HS-27A (cell line): ENCODE measurements at places on chromosomes 11 and 22.

DNA sequence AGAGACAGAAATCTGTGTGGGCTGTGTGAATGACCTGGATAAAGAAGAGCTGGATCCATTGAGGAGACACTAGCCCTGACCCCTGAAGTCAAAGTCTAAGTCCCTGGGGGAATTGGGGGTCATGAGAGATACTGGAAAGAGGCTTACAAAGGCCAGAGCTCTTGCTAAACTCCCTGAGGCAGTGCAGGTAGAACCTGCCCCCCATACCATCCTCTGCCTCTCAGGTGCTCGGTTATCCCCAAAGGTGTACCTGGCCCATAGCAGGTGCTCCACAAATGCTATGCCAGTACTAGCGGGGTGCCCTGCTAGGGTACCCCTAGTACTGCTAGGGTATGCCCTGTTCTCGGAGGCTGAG is 19.1 kb upstream of the SCARF2 start:
- DNase-seq = no peak

DNA sequence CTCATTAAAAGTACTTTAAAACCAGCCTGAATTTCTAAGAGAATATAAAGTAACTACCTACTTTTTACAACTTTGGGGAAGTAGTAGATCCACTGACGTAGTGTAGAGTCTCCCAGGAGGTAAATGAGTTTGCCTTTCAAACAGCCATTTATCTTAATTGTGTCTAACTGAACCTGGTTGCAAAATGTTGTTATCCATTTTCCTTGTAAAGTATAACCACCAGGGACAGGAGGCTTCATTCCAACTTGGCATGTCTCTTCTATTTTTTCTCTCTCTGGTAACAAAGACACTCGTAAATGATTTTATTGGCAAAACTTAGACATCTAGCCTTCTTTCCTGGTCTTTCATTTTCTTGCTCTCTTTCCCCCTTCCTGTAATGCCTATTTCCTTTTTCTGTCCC is 36.9 kb downstream of the NXPE1 start:
- no peak for DNase-seq

DNA sequence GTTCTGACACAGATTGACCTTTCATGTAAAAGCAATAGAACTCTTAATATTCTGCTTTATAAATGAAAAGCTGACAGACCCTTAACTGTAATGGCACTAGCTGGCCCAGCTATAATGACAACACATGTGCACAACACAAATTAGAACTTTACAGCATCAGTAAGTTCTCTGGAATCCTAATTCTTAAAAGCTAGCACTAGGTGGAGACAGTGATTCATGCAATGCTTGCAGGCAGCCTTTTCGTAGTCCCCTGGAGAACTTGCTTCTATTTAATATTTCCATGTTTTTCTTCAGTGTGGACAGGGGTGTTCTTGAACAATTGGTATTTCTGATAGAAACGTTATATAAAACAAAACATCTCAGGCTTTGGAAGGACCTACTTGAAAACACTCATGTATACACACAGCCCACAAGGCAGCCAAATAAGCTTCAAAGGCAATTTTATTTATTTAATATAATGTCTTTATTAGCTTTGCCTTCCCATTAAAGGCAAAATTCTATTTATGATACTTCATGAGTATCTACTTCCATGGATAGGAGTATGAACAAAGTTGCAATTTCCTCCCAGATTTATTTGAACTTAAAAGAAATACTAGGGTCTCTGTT is 374.3 kb upstream of the MPPED2 start:
- DNase-seq = no peak

- DNase-seq = no peak
Measured at GRCh38 chr11:130509942-130510341, 61.5 kb downstream of the ADAMTS15 start.

DNA sequence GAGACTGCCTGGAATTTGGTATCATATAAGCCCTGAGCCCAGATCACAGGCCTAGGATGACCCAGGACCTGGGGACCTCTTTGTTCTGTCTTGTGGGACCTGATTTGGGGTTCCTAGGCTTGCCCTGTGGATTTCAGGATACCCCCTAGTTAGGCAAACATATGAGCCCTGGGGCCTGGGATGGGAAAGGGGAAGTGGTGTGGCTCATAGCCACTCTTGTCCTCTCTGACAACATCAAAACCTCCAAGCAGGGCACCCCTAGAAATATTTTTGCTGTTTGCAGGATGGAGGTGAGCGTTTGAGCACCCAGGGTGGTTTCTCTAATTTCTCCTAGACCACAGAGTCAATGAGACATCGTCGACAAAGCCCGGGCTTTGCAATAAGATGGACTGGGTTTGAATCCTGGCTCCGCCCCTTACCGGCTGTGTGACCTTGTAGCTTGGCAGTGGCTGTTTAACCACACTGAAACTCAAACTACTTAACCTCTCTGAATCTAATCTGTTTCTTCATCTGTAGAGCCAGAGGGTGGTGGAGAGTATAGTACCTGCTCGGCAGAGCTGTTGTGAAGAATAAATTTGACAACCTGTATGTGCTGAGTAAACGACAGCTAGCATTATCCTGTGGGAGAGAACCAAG is 5.3 kb upstream of the LRRC10B start:
- DNase-seq = no peak

GRCh38 chr11:61510974-61511373 is 2.4 kb downstream of the LRRC10B start:
- DNase-seq = no peak

DNA sequence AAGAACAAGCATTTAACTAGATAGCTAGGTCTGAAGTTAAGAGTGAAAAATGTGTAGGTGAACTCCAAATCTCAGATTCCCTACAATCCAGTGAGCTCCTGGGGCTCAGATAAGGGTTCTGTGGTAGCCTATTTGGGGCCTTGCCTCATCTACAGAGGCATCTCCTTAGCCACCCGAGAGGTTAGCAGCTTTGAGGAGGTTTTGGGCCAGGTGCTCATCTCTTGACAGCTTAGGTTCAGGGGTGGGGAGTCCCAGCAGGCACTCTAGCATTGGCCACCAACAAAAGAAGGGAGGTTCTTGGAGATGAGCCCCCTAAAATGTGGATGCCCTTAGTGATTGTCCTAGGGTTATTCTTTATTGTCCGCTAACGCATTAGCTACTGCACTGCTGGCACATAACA is 184.4 kb upstream of the B3GAT1 start:
- DNase-seq = no peak

GRCh38 chr11:101215069-101215468 is 85.5 kb upstream of the PGR start:
- DNase-seq = no peak

- no peak for DNase-seq
Measured at GRCh38 chr11:130710497-130711012, 205.7 kb downstream of the SNX19 start.

- DNase-seq = no peak
Measured at GRCh38 chr11:69874178-69874983, 55.2 kb upstream of the FGF3 start.

DNA sequence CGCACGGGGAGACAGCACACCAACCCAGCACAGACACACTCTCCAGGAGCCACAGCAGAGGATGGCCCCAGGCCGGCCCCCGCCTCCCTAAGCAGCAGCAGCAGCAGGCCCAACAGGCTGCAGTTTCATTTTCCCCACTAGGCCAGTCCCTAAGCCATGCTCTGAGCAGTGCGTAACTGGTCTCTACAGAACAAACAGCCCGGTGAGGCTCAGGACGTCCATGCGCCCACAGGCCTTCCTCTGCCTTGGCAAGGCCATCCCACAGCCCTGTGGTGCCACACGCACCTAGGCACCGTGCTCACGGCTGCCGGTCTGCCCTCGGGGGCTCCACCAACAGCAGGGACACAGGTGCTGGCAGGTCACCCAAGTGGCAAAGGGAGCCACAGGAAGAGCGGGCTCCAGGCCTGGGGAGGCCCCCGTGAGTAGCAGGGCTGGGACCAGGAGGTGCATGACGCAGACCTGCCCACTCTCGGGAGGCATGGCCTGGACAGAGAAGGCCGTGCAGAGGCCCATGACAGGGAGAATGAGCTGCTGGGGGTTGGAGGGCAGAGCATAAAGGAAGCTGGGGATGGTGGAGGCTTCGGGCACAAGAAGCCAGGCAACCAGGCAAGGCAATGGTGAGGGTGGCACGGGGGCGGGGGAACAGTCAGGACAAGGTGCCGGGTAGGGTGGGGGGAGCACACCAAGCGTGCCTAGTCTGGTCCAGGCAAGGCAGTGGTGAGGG is 1.4 kb upstream of the MOB2 start:
- DNase-seq = no peak

- DNase-seq = no peak
Measured at GRCh38 chr11:77129069-77129841, 1.2 kb downstream of the MYO7A start.

DNA sequence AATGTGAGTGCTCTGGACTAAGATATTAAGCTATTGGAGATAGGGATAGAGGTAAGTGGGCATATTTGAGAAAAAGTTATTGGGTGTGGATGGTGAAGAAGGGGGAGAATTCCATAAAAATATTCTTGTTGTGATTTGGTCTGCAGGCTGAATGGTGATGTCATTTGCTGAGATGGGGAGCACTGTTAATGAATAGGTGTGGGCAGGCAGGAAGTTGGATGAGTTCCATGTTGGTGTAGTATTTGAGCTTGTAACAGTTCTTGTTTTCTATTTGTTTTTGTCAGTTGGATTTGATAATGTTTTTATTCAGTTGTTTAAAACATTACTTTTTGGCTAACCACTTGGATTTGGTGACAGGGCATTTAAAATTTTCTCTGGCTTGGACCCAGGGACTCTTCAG is 168.8 kb downstream of the C11orf87 start:
- no peak for DNase-seq

- no peak for DNase-seq
Measured at GRCh38 chr11:123580557-123581275, 73.7 kb downstream of the SCN3B start.

DNA sequence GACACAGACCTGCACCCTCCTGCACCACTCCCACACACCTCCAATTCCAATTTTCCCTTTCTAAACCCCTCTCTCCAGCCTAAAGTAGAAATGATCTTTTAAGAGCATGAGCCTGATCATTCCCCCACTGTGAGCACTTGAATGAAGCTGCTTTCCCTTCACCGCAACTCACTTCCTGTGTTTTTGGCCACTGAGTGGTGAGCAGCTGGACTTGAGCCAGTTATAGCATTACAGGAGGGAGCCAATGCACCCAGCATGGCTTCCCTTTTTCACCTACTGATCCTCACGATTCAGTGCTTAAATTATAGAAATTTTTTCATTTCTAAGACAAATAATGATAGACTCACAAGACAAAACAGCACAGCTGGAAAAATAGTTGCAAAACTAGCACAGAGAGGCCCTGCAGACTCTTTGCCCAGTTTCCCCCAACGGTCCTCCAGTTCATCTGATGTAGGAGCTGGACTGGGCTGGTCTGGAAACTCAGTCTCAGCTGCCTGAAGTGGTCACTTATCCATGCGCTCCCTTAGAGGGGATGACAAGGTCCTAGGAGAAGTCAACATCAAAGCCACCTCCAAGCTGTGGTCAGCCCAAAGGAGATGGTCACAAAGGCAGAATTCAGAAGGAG is 9.7 kb upstream of the APOL4 start:
- no peak for DNase-seq

- DNase-seq = no peak
Measured at GRCh38 chr11:118201966-118202365, 22.8 kb downstream of the JAML start.

- DNase-seq = no peak
Measured at GRCh38 chr11:22787551-22788162, 41.9 kb downstream of the SVIP start.

DNA sequence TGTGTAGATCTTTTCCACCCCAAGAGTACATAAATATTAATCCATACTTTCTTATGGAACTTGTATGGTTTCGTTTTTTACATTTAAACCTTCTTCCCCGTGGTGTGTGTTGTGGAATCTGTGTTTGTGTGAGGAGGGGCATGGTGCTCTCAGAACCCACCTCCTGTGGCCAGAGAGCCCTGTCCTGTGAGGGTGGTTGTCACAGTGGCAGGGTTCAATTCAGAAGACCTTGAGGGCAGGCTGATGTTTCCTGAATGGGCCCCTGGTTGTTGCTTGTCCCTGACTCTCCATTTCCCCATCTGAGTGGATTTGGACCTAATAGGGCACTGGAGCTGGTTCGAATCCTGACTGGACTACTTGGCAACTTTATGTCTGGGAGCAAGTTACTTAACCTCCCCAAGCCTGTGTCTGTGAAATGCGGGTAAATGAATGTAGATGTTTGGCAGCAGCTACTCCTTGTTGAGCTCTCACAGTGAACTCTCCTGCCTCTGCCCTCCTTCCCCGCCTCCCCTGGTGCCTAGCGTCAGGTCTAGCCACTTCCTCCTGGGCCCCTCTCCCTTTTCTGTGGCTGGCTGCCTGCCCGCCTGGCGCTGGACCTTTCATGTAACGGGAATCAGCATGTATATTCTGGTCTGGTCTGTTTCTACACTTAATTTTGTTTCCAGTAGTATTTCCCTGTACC is 7.3 kb downstream of the NEAT1 start:
- no peak for DNase-seq

DNA sequence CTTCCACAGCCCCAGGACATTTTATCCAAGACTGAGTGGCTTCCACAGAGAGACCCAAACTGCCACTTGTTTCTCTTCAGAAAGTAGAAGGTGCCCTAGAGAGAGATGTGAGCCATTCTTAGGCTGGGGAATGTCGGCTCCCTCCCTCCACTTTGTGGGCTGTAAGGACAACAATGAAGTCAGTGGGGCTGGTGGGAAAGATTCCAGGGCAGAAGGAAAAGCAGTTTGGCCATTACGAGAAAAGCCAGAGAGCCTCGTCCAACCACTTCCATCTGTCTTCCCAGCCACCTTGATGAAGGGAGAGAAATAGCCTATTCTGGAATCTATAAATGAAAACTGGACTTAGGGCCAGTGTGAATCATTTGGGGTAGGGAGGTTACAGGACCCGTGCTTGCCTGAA is 382.5 kb downstream of the NXPE2 start:
- DNase-seq = no peak

GRCh38 chr11:128316541-128317227 is 270.7 kb downstream of the ETS1 start:
- no peak for DNase-seq

GRCh38 chr11:64207256-64208085 is 950 bp downstream of the FERMT3 start:
- no peak for DNase-seq

GRCh38 chr11:74434528-74434927 is 32.8 kb downstream of the KCNE3 start:
- no peak for DNase-seq

DNA sequence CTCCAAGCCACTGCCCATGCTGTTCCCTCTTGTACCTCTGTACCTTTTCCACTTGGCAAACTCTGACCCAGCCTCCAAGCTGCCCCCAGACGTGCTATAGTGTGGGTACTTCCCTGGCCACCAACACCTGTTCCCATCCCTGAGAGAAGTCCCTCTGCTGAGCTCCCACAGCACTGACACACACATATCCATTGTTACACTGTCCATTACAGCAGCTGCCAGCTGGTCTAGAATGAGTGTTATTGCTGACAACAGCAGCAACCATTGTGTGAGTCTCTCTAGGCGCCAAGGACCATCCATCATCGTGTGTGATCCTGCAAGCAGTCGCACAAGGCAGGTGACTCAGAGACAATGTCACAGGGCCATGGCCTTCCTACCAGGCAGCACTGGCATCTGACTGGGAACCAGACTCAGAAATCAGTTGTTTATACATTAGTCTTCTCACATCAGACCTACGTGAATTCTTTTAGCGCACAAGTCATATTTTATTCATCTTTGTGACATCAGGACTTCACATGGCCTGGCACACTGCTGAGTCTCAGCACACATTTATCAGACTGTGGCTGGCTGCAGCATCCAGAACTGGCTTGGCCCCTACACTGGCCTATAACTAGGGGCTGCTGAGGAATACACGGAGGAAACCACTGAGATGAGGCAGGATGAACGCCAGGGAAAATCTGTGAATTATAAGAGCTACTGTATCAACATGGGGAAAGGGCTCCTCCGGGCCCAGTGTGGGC is 56.4 kb downstream of the SGSM3 start:
- no peak for DNase-seq

- no peak for DNase-seq
Measured at GRCh38 chr11:107707215-107707671, 4.6 kb downstream of the SLN start.
